Midbrain (tissue), 1 donor: ENCODE measurements at places on chromosomes 3 and 15.

DNA sequence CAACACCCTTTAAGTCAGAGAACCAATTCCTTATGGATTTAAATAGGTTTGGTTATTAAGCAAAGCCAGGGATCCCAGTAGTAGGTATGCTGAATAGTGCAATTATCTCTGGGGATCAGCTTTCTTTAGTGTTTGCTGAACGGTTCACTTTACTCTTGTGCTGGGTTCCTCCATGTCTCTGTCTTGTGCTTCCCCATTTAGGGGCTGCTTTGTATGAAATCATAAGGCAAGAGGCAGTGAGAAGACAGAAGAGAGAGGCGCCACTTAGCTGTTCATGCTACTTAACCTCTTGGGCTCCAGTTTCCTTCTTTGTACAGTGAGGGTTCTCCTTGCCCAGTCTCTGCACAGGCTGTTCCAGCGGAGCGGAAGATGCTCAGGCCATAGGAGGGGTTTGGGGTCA lies 3.5 kb downstream of the ST6GAL1 start:
- no peak for DNase-seq

DNA sequence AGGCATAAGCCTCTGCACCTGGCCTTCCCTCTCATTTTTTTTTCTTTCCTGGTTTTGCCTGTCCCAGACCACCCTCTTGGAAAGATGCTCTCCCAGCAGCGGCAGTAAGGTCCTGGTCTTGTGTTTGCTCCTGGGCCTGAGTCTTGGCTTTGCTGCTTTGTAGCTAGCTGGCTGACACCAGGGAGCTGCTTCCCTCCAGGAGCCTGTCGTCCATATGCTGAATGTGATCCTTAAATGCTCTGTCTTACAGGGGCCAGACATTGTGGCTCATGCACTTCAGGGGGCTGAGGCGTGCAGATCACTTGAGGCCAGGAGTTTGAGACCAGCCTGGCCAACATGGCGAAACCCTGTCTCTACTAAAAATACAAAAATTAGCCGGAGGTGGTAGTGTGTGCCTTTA lies 17.2 kb downstream of the FLNB start:
- DNase-seq = no peak

- DNase-seq = peak; percentile 27
Observed at GRCh38 chr3:73432023-73432705, 192.6 kb downstream of the PDZRN3 start.

- DNase-seq = no peak
Observed at GRCh38 chr15:43789409-43789808, 2.7 kb upstream of the SERF2 start.

- no peak for DNase-seq
Observed at GRCh38 chr3:44833394-44833793, 28.3 kb upstream of the TMEM42 start.

GRCh38 chr3:57157545-57157944 lies 7.6 kb downstream of the IL17RD start:
- no peak for DNase-seq

- DNase-seq = no peak
Observed at GRCh38 chr3:153330901-153331300, 168.9 kb downstream of the RAP2B start.

DNA sequence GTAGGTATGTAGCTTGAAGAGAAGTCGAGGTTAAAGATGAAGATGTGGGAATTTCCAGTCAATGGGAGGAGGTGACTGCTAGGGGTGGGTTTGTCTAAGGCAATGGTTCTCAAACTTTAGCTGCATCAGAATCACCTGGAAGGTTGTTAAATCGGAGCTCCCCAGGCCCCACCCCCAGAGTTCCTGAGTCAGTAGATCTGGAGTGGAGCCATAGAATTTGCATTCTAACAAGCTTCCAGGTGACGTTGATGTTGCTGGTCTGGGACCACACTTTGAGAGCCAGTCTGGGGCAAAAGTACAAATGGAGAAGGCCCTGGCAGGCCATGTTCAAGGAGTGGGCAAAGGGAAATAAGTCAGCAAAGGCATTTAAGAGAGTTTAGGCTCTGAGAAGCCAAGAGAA lies 69.1 kb downstream of the CMTM8 start:
- DNase-seq = no peak

GRCh38 chr3:133256787-133257483 lies 142.9 kb upstream of the BFSP2 start:
- no peak for DNase-seq

DNA sequence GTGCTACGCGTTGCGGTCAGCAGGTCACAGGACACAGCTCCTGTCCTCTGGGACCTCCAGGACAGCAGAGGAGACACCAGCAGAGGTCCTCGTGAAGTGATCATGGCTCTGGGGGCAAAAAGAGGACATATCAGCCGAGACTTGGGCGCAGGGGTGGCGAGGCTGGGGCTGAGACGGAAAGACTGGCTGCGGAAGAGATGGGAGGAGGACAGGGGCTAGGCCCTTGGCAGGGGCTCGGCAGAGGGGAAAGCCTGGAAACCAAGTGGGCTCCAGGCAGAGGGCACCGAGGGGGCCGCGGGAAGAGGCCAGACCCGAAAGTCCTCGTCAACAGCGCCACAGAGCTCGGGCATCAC lies 4.9 kb upstream of the CFAP100 start:
- no peak for DNase-seq

GRCh38 chr15:94970802-94971201 lies 739.4 kb downstream of the MCTP2 start:
- DNase-seq = no peak

DNA sequence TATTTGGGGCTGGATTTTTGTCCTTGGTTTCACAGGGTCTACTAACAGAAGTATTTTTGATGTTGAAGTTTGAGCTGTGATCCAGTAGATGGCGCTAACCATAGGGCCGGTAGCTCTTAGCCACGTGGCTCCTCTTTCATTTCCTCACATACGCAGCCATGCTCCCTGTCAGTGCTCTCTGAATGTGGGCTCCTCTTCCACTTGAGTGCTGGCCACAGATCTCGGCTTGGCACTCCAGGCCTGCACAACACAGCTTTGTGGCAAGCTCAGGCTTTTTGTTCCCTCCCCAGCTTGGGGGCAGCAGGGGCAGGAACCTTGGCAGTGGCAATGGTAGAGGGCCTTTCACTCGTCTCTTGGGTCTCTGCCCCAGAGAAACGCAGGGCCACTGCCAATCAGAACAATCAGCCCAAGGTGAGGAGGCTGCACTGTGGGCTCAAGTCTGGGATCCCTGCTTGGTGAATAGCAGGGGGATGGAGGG lies 18.6 kb upstream of the DNAAF4 start:
- peak; percentile 21 for DNase-seq

DNA sequence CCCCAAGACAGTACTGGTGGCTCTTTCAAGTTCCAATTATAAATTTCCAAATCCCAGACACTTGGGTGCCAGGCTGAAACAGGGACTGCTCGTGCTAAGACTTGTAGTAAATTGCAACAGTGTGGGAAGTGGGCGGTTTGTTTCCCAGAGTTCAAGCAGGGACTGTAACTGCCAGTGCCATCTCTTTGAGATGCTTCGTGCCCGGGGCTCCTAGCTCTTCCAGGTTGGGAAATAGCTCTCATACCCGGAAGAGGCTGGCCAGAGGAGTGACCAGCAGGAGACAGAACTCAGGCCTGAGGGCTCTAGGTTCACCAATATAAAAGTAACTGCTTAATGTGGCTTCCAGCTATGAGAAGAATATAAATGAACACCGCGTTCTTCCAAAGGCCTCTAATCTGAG lies 54.0 kb upstream of the NEO1 start:
- DNase-seq = no peak

DNA sequence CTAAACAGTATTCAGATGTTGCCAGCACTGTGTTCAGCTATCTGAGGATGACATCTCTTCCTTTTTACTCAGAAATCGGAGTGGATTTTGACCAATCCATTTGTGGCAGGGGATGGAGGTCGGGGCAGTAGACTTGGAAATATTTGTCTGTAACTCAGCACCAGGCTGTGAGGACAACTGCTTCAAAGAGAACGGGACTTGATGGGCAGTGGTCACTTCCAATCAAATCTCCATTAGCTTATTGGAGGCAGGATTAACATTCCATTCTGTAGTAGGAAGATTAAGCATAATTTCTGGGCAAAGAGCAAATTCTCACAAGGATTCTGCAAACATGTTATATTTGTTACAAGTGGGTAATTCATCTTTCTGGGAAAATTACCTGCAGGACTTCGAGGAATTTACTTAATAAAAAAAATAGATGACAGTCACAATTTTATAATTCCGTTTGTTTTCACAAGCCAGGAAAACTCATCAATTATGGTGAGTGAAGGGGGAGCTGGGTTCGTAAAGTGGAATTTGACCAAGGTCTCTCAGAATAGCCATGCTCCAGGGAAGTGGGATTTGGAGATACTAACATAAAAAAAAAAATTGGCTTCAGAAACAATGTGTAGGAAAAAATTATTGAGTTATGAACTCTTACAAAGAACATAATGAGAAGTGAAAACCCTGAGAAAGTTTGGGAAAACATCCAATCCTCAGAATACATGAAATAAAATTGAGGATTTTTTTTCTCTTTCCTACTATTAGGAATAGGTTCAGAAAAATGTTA lies 18.1 kb downstream of the CRABP1 start:
- DNase-seq = no peak

DNA sequence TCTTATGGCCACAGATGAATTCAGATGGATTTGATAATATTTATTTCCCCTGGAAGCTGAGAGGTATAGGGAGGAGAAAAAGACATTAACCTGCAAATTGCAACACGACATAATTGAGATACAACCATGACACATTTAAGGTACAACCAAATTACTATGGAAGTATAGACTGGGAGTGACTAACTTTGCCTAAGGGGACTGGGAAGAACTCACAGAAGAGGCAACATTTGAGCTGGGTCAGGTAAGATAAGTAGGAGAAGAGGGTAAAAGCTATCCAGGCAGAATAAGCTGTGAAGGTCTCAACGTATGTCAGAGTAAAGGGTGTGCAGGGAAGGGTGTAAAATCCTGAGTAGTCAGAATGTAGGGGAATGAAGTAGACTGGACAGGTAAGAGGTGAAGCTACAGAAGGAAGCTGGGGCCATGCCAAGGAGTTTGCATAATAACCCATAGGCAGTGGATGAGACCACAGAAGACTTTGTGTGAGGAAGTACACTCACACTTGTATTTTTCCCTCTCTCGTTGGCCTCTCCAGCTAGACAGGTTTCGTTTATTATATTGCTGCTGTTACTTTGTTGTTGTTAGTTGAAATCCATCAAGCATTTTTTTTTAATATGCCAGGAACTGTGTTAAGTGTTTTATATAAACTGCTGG lies 28.0 kb upstream of the PTX3 start:
- no peak for DNase-seq

GRCh38 chr3:31433679-31433992 lies 99.1 kb upstream of the STT3B start:
- no peak for DNase-seq

GRCh38 chr3:155356594-155357370 lies 63.3 kb upstream of the STRIT1 start:
- DNase-seq = no peak

- peak; percentile 44 for DNase-seq
Observed at GRCh38 chr3:28835751-28836150, 445.1 kb upstream of the RBMS3 start.

DNA sequence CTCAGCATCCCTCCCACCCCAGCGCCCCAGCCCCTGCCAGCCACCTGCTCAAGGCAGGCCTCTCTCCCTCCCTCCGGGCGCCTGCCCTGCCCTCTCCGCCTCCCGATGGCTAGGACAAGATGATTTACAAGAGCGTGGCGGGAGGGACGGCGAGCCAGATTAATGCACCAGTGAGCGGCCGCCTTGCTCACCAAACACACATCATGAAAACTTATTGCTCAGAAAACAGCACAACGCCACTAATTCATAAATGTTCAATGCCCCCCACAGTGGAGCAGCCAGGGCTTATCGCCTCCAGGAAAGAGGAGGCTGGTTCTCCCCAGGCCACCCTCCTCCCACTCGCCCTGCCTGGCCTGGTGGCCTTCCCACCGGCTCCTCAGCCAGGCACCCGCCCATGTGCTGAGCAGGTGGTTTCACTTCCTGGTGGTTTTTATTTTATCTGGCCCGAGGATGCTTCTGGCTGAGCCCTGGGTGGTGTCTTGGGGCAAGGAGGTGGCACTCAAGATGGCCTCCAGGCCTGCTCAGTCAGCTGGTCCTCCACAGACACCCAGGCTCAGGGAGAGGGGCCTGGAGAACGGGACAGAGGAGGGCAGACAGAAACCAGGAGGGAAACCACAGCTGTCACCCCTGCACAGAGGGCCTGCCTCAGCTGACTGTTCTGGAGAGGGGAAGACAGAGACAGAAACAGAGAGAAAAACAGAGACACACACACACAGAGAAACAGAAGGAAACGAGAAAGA lies 284.9 kb downstream of the UACA start:
- peak; percentile 12 for DNase-seq

- DNase-seq = peak; percentile 88
Observed at GRCh38 chr3:155701882-155702465, 42.9 kb downstream of the PLCH1 start.

- DNase-seq = no peak
Observed at GRCh38 chr3:4021162-4021561, 221.9 kb downstream of the LRRN1 start.
